Stimulated activated naive CD8-positive, alpha-beta T cell treated with anti-CD3 and anti-CD28 coated beads, Interleukin-15, amount 100 ng/mL, for 72 hours (primary cell): ENCODE measurements at places on chromosomes 5 and 9.

DNA sequence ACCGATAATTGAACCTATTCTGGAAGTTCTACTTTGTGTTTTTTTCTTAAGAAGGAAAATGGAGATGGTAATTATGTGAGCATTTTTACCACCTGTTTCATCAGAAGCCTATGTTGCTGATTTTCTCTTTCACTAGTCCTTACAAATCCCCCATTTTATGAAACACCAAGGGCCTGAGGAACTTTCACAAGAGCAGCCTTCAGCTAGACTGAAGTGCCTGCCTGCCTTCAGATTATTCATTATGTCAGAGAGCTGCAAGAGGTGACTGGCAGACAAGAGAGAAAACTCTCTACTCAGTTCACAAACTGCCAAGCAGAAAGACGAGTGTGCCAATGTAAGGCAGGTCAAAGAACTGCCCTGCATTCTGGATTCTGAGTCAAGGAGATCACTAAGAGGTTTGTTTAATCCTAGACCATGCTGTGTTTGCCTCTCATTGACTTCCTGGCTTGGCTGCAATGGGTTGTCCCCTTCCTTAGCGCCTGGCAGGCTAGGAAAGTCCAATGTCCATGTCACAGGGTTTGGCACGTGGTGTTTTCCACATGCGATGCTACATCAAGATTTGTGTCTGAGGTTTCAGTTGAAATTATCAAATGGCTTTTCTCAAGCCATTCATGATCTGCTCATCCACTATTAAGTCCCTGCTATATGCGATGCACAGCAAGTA lies 143.3 kb downstream of the CDC42SE2 start:
- no peak for DNase-seq

DNA sequence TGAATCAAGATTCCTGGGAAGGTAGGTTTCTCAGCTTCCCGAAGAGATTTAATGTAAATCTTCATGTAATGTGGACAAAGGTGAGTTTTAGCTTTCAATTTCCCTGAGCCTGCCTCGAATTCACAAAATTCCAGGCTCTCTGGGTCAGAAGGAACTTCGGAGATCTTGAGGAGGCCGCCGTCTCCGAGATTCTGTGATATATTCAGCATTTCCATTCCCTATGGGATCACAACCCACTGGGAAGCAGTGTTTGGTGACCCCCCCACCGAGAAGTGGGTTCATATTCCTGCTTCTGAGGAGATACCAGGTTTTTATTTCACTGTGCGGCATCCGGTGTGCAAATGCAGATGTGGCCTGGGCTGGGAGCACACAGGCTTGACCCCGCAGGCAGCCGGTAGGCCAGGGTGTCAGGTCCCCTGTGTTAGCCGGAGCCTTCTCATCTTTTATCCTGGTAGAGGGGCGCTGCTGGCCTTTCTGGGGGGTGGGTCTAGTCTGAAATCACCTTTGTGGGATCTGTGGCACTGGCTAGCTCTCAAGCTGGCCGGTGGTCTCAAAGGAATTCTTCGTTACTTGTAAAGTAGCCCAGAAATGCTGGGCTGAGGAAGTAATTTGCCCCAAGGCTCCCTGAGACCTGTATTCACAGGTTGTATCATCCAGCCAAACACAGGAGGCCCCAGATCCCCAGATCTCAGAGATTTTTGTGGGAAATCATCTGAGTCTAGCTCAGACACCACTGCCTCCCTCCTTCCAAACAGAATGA lies 1.4 kb downstream of the PLEKHG4B start:
- DNase-seq, result no peak

DNA sequence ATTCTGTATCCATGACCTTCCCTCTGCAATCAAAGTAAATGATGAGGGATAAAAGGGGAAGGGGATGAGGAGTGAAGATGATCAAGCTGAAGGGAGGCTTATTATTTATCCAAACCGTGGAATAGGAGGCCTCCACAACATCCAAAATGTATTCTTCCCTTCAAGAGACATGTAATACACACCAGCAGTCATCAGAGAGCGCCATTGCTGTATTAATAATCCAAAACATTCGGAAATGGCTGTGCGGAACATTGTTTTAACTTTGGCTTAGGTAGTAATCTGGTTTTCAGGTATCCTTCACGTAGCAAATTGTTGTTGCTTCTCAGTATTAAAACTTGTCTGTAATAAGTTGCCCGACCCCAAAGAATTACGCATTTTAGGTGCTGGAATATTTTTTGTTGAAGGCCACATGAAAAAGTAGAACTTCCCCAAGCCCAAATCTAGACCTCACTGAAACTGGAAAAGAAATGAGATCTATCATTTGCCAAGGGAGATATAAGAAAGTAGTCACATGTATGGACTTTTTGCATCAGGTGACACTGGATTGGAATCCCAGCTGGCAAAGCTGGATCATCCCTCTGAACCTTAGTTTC lies 2.6 kb upstream of the BOD1 start:
- DNase-seq, result peak; percentile 34

GRCh38 chr5:82570-82969 lies 9.4 kb upstream of the PLEKHG4B start:
- no peak for DNase-seq

DNA sequence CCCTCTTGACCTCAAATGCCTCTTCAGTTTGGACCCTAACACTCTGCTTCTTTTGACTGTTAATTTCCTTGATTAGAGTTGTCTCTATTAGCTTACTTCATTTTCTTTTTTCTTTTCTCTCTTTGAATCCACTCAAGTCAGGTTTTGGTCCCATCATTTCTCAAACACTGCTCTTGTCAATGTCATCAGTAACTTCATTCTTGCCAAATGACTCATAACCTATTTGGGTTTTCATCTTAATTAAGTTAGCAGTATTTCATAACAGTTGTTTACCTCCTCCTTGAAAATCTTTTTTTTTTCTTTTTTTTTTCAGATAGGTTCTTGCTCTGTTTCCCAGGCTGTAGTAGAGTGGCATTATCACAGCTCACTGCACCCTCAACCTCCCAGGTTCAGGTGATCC lies 119.6 kb downstream of the PARP8 start:
- DNase-seq, result no peak

GRCh38 chr9:71096421-71097108 lies 24.9 kb downstream of the TRPM3 start:
- no peak for DNase-seq

DNA sequence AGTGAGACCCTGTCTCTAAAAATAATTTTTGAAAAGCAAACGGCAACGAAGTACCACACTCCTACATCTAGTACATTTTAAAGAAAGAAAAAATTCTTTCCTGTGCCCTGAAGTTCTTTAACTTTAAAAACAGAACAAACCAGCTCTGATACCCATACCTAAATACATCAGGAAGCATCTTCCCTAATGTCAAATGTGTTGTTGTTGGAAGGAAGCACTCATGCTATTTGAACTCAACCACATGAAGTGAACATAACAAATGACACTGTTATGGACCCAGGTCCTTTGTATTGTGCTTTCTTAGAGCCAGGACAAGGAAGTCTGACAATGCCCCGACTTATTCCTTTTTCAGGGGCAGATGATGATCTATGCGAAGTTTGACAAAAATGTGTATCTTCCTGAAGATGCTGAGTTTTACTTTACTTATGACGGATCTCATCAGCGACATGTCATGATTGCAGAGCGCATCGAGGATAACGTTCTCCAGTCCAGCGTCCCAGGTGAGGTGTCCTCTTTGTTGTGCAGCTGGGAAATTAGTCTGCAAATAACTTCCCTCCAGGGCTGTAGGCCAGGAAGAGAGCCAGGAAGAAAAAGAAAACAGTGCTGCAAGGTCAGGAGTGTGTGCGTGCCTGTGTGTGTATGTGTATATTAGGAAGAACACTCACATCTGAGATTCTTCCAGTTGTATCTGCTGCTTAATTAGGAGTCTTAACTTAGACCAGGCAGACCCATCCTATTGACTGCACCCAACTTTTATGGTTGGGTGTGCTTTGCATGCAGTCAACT lies 123.7 kb downstream of the ARHGEF28 start:
- no peak for DNase-seq

GRCh38 chr5:62606878-62607277 lies 28.3 kb downstream of the LRRC70 start:
- DNase-seq, result no peak

DNA sequence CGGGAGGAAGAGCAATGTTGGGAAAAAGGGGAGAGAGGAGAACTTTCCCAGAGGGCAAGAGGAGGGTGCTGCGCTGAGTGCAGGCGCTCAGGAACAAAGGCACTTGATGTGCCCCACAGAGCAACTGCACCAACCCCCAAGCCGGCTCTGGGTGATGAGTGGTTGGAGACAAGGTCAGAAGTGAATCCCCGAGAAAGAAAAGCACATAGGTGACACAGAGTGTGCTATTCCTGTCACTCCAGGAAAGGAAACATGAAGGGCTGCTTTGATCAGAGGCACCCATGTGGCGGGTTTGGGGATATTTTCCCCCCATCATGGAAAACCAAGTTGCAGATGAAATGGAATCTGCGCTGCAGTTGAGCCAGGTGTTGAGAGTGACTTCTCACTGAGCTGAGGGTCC lies 20.7 kb upstream of the SLC25A48 start:
- DNase-seq, result no peak

GRCh38 chr5:85671223-85671970 lies 946.3 kb upstream of the COX7C start:
- no peak for DNase-seq

GRCh38 chr9:125993466-125993865 lies 246.3 kb downstream of the PBX3 start:
- no peak for DNase-seq

DNA sequence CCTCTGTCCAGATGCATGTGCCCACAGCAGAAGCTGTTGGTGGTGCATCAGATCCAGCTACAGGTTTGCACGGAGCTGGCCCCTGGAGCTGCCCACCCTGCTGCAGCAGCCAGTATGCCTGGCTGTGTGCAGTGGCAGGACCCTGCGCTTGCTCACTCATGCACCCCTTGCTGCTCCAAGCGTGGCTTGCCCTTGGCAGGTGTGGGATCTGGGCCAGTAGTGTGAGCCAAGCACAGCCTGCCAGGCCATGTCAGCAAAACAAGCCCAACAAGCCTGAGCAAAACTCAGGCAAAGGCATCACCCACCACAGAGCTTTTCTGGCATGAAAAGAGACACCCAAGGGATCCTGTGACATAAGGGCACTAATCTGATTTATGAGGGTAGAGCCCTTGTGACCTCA lies 18.3 kb upstream of the ECPAS start:
- DNase-seq, result no peak

DNA sequence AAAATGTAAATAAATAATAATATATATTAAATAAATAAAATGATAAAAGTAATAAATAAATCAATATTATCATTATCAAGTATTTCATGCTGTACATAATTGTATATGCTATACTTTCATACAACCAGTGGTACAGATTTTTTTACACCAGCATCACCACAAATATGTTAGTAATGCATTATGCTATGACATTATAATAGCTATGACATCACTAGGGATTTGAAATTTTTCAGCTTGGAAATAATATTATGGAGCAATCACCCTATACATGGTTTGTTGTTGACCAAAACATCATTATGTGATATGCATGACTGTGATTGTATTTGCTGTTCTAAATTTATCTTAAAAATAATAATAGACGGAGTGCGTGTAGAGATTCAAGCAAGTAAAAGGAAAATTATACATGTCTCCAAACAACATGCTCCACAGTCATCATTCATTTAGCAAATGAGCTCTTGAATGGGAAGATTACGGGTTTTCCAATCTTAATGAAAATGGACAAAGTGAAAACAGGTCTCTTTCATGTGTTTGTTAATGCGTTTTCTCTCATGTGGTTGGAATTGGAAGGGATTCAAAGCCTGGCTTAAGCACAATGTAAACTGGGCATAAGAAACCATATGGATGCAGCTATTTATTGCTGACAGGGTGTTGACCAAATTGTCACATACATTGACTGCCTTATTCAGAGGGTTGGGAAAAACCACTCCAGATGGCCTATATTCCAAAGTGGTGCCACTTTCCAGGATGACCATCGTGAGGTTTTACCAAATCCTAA lies 643.0 kb upstream of the RGMB start:
- no peak for DNase-seq

DNA sequence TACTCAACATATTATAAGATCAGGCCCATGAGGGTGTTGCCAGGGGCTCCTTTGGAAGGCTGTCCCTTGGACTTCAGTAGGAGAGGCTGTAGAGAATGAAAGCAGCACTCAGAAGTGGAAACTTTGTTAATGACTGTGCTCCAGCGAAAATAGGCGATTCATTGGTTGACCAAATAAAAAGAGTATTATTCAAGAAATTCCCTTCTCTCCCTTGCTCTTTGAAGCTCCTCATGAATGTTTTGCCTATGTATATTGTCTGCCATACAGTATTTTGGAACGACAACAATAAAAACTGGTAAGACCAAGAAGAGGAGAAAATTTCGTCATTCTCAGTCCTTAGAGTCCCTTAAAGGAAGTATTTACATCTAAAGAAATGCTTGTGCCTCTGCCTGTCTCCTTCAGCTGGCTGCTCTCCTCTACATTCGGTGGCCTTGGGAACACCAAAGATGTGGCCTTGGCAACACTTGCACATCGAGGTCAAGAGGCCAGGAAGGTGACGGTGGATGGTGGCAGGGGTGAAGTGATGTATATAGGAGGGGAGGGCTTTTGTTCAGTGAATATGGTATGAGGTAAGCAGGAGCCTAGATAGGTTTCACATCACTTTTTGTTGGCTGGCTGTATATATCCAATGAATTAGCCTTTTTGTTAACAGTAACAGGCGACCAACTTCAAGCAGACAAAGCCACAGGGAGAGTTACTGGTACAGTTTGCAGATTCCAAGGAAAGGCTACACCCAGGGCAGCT lies 95.0 kb upstream of the ACTBL2 start:
- DNase-seq, result no peak

DNA sequence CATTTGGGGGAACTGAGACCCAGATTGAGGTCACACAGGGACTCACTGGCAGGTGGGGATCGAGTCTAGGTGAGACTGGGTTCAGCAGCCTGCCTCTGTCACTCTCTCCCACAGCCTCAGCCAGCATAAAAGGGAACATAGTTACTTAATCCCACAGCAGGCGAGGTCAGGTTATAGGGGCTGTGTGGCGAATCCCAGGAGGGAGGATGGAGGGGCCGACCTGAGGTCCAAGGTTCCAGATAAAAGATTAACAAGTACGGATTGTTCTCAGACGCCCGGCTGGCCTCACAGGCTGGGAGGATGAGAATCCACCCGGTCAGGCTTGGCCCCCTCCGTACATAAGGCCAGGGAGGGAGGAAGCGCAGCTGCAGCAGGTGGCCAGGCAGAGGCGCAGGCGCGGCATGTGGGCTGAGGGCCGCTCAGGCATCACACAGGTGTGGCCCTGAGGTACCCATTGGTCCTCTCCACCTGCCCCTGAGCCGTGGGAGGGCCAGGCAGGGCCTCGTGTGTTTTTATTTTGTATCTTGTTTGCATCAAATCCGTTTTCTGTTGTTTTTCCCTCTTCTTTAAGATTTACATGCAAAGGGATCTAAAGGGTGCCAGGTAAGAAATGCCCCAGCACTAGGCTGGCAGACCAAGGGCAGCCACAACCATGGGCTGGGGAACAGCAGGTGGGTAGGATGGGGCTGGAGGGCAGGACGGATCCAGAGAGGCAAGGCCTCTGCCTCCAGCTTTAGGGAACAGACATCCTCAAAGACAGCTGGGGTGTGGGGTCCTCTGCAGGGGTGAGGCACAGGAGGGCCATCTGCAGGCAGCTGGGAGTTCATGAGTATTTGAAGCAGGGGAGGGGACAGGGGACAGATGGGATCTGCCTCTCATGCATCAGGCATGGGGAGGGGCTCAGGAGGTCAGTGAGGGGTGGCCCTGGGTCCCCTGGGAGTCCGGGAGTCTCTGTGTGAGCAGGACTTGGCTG lies 3.6 kb downstream of the SUSD3 start:
- no peak for DNase-seq

GRCh38 chr9:567128-567746 lies 274.3 kb upstream of the DMRT1 start:
- no peak for DNase-seq

GRCh38 chr5:6088706-6089105 lies 289.6 kb downstream of the MED10 start:
- DNase-seq, result no peak

GRCh38 chr5:97854871-97855762 lies 672.1 kb upstream of the RIOK2 start:
- no peak for DNase-seq
